ENCODE measurements at places on chromosomes 6 and 20.

- no peak for DNase-seq
Measured at GRCh38 chr6:39432330-39433025, 110.0 kb upstream of the KCNK16 start.

- DNase-seq: no peak
Measured at GRCh38 chr6:12312736-12313135, 22.6 kb downstream of the EDN1 start.

- DNase-seq: no peak
Measured at GRCh38 chr6:82144852-82145340, 102.6 kb downstream of the IBTK start.

DNA sequence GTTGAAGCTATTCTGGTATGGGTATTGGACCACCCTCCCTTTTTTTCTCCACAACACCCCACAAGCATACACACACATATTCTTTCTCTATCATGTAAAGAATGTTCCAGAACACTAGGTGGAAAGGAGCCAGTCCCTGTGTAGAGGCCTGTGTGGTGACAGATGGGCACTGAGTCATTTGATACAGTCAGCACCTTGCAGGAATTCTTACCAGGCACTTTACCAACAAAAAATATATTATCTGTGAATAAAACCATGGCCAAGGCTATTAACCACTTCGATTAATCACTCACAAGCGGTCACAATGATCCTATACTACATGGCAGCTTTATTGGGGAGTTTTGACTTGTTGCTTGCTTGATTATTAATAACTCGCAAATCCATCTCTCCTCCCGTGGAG is 149.5 kb downstream of the BFSP1 start:
- no peak for DNase-seq

GRCh38 chr20:16620961-16621360 is 47.7 kb upstream of the KIF16B start:
- no peak for DNase-seq

- no peak for DNase-seq
Measured at GRCh38 chr6:161091972-161092701, 100.6 kb downstream of the MAP3K4 start.

DNA sequence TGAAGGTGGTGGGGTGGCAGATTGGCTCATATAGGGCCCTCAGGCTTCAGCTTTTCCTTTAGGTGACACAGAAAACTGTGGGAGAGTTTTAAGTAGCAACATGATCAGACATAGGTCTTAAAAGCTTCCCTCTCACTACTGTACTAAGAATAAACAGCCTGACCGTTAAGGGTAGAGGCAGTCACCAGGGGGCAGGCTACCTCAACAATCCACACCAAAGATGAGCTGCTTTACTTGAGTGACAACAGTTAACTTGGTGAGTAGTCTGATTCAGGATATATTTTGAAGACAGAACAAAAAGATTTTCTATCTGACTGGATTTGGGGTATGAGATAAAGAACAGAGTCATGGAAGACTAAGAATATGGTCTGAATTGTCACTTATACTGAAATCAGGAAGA is 193.1 kb upstream of the SHLD1 start:
- DNase-seq: no peak

- no peak for DNase-seq
Measured at GRCh38 chr6:132192631-132193030, 208.6 kb downstream of the MOXD1 start.

- no peak for DNase-seq
Measured at GRCh38 chr6:5892669-5893068, 114.1 kb downstream of the NRN1 start.

DNA sequence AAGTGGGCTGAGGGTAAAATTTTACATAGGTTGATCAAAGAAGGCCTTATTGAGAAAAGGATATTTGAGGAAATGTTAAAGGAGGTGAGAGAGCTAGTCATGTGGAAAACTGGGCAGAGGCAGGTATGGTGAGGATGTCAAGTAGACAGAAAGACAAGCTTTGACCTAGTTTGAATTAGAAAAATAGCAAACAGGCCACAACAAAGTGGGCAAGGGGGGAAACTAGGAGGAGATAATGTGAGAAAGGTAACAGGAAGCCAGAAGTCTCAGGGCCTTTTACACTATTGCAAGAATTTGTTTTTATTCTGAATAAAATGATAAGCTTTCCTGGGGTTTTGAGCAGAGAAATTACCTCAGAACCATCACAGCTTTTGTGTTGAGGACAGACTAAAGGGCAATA is 115.7 kb downstream of the RWDD2A start:
- DNase-seq: no peak

GRCh38 chr20:6780433-6781190 is 13.1 kb downstream of the BMP2 start:
- no peak for DNase-seq

- DNase-seq: no peak
Measured at GRCh38 chr6:12570461-12571030, 146.0 kb upstream of the PHACTR1 start.

GRCh38 chr6:139903411-139904157 is 529.1 kb upstream of the CITED2 start:
- no peak for DNase-seq

All from esophagus squamous epithelium (tissue), 5 donors.